ENCODE measurements at places on chromosomes 1 and 21.
A peak's percentile ranks its signal among the peaks of the same experiment; 100 is the strongest.

GRCh38 chr1:245226203-245226499 is 71.4 kb downstream of the KIF26B start:
- DNase-seq = no peak

- DNase-seq = peak; percentile 40
These were observed 8.9 kb downstream of the MRTO4 start for GRCh38 chr1:19260211-19261138.

DNA sequence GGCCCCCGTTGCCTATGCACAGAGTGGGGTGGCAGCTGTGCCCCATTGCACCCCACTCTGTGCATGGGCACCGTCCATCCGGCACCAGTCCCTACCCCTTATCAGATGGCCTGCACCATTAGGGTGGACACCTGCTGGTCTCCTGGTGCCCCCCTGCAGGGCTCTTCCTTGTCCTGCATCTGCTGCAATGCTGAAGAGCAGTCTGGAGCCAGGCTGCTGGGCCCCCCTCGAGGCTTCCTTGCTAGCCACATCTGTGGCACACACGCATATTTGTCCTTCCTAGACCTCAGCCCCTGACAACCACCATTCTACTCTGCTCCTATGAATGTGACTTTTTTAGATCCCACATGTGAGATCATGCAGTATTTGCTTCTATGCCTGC is 56.4 kb downstream of the COL18A1 start:
- DNase-seq = no peak

DNA sequence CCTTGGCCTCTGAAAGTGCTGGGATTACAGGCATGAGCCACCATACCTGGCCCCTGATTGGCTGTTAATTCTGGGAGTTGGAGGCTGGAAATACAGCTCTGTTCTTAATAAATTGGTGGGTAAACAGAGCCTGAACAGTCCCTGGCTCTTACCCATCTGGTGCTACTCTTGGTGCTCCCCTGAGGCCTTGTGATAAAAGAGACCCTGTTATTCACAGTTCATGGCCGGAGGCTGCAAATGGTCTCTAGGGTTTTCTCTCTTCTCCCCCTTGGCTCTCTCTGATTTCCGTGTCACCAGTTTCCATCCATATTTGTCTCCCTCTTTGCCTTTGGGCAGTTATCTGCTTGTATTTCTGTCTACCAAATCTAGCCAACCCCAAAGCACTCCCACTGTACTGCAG is 17.2 kb downstream of the NFASC start:
- no peak for DNase-seq

GRCh38 chr1:28119556-28119955 is 31.1 kb upstream of the EYA3 start:
- DNase-seq = no peak

DNA sequence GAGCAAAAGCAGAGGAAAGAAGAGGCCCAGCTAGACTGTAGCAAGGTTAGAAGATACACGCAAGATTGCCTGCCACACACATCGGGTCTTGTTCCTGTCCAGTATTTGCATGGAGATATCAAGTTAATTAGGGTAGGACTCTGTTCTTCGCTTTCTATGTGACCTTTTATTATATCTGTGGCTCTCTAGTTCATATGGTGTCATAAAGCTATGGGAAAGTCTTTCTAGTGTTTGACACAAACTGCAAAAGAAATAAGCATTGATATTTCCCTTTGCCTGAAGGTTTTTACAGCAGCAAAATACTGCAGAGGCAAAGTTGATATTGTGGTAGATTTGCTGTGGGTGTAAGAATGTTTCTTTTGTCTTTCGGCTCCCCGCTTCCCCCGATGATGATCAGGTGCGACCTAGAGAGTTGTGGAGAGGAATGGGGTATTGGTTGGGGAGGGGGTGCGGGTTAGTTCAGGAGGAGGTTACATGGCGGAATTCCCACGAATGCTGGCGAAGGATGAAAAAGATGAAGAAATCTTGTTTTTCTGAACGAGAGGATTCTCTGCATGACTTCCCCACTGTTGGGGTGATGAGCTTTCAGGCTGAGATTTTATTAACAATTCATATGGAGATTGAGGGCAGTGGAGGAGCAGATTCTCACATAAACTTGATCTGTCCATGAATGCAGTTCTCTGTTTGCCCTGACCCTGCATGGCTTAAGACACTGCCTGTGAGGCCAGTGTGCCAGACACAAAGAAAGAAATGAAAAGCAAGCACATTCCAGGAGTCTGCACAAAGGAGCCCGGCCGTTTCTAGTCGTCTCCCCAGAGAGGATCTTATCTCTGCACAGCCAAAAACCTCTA is 550.2 kb downstream of the USP25 start:
- no peak for DNase-seq

DNA sequence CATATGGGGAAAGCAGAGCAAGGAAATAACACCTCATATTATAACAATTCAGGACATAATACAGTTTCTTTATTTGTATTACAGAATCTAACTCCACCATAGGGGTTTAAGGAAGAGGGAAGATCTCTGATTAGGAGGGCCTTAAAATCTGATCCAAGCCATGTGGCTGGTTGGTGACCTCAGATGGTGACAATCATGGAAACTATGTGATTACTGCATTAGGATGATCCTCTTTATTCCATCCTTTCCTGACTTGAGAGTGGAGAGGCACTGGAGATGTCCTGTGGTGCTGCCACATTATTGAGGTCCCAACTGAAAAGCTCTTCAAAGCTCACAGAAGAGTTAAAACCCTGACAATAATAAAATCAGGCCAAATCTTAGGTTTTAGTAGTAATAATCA is 168.1 kb upstream of the BEND5 start:
- no peak for DNase-seq

- DNase-seq = peak; percentile 55
These were observed 40.7 kb upstream of the SCMH1 start for GRCh38 chr1:41282679-41283317.

GRCh38 chr1:155893389-155894142 is 17.6 kb downstream of the RIT1 start:
- DNase-seq = peak; percentile 24

GRCh38 chr1:69290291-69290690 is 277.4 kb upstream of the LRRC7 start:
- DNase-seq = no peak

DNA sequence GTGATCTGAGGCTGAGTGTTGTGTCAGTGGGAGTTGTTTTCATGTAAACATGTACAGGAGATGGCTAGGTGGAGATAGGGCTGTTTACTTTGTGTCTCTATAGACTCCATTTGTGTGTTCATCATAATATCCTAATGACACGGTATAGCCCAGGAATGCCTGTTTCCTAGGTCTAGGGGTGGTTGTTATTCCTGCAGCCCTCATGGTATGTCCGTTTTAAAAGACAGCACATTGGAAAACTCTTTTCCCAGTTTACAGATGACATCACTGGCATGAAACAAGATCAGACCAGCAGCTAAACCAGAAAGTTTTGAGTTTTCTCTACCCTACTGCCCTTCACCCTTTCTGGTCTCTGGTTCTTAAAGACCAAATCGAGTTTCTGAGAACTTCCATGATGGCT is 227.3 kb upstream of the TMEM51 start:
- no peak for DNase-seq

DNA sequence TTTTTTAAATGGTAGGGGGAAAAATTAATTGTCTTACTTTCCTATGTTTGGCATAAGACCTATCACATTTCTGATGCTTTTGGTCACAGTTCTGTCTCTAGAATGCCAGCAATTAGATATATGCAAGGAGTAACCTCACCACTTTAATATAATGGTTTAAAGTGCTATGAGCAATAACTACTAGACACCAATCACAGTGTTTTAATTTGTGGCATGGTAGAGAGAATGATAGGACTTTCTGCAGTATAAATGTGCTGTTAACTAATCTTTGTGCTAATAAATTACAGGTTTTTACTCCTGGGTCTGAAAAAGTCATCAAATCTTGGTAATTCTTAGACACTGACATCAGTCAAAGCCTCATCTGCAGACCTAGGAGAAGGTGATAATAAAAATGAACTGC is 2110.3 kb downstream of the NCAM2 start:
- no peak for DNase-seq

- DNase-seq = no peak
These were observed 112.1 kb upstream of the IGSF21 start for GRCh38 chr1:17995480-17995879.

DNA sequence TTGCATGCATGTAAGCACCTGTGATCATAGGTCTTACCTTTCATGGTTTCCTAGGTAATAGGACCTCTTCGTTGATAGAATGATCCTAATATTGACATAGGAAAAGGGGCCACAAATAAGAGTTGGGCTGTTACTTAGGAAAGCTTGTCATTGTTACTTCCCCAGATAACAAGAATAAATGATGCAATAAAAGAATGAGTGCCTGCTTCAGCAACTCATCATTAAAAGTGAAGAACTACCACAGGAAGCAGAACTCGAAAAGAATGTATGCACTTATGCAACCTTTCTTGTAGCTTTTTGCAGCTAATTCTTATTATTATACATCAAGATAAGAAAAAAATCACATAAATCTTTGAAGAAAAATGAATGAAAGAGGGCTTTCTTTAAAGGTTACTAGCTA is 548.6 kb downstream of the LTN1 start:
- DNase-seq = no peak

- DNase-seq = no peak
These were observed 139.7 kb downstream of the CYYR1 start for GRCh38 chr21:26433386-26433785.

GRCh38 chr1:94793296-94793656 is 26.9 kb upstream of the SLC44A3 start:
- DNase-seq = no peak

- DNase-seq = no peak
These were observed 122.5 kb downstream of the GLUL start for GRCh38 chr1:182269097-182269496.

- no peak for DNase-seq
These were observed 153.4 kb downstream of the TTLL7 start for GRCh38 chr1:83845437-83846071.

GRCh38 chr1:156464335-156464734 is 36.2 kb downstream of the MEF2D start:
- no peak for DNase-seq

DNA sequence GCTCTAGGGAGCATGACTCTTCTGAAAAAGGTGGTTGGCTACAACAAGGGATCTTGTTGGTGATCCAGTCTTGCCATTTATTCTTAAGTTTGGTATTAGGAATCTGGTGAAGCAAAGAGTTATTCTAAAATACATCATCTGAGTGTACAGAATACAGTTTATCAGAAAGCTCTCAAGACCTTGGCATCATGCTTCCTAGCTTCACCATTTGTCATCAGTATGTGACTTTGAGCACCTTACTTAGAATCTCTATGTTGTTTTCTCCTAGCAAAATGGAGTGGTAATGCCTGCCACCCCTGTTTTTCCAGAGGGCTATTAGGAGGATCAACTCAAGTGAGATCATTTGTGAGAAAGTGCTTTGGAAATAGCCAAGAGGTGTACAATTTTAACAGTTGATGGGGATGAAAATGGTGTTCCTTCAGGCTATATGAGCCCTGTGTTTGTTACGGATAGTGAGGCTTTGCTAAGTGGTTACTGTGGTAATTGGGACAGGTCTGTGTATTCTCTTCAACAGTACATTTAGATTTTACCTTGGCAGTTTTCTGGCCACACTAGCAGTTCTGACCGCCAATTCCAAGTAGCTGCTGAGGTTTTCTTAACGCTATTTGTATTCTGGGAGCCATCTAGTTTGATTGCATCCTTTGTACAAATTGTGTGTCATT is 120.5 kb downstream of the DISP1 start:
- no peak for DNase-seq

GRCh38 chr1:214708321-214708955 is 105.4 kb downstream of the CENPF start:
- no peak for DNase-seq

GRCh38 chr1:63621698-63622097 is 28.5 kb downstream of the PGM1 start:
- DNase-seq = no peak

GRCh38 chr1:99551812-99552614 is 93.9 kb upstream of the PALMD start:
- DNase-seq = no peak

- no peak for DNase-seq
These were observed 76.0 kb downstream of the GPATCH2 start for GRCh38 chr1:217554849-217555248.

- DNase-seq = no peak
These were observed 352.4 kb upstream of the RUNX1 start for GRCh38 chr21:35401476-35401875.

DNA sequence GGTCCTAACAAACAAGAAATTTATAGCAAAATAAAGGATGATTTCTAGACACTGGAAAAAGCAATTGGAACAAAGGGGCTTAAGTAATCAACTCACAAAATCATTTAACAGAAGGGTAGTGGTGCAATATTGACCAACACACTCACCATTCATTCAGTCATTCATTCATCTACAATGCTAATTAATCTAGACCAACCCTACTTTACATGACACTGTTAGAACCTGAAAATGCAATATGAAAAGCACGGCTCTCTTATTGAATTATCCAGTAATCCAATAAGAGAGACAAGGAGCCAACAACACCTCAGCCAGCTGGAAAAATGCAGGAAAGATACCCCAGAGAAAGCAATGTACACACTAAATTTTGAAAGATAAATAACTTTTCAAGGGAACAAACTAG is 310.8 kb upstream of the NR5A2 start:
- DNase-seq = no peak

- no peak for DNase-seq
These were observed 65.3 kb upstream of the PRRX1 start for GRCh38 chr1:170598618-170599017.

DNA sequence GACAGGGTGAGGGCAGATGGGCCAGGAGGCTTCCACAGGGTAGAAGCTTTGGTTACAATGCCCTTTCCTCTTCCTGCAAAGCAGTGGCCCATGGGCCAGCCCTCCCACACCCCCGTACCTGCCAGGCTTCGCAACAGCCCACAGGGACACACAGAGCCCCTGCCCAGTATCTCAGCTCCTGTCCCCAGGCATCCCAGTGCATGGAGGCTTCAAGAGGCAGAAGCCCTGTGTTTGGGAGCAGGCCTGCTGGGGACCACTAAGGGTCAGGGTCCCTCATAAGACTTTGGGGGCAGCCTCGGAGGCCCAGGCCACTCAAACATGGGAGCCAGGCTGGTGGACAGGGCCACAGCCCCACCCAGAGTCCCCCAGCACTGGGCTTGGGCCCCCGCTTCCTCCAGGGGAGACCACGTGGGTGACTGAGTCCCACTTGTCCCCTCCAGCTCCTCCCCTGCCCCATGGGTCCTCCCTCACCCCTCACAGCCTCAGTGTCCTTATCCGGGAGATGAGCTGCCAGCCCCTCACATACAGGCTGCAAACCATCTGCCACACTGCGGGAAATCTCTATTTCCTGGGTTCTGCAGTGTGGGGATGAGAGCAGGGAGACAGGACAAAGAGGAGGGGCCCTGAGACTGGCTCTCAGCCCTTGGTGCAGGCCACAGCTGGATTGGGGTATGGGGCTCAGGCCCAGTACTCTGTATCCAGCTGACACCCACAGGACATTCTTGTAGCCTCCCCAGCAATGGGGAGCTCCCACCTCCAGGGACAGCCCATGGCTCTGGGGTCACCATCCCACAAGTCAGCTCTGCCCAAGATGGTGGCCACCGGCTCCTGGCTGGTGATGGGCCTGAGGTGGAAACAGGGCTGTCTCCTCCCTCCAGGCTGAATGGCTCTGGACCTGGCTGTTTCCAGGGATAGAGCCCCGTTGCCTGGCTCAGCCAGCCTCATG is 50.7 kb downstream of the WNT9A start:
- DNase-seq = peak; percentile 12

Data from activated T-cell treated with anti-CD3 and anti-CD28 coated beads, Interleukin-2, amount 50 U/mL, for 48 hours (primary cell).